ENCODE measurements at places on chromosomes 11 and 22.

- DNase-seq, result peak; percentile 48
Observed at GRCh38 chr11:61120706-61121191, 18.5 kb downstream of the CD5 start.

- no peak for DNase-seq
Observed at GRCh38 chr11:16357775-16358174, 1.4 kb upstream of the SOX6 start.

GRCh38 chr11:125401746-125402145 lies 94.3 kb downstream of the FEZ1 start:
- DNase-seq, result no peak

GRCh38 chr22:17888439-17888838 lies 114.2 kb upstream of the BID start:
- DNase-seq, result no peak

- DNase-seq, result no peak
Observed at GRCh38 chr11:116657842-116658825, 114.7 kb downstream of the BUD13 start.

DNA sequence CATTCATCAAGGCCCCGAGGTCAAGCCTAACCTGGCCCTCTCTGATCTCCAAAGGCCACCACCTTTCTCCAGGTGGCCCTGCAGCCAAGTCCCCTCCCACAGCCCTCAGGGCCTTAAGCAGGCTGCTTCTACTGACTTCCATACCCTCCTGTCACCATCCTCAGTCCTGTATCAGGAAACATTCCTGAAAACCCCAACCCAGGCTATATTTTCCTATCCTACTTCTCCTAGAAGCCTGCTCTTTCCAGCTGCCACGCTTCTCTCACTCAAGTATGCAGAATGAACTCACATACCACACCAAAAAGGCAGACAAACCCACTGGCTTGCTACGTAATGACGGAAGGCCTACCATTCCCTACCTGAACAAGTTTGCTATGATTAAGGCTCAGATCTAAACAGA lies 23.6 kb downstream of the MORC2 start:
- no peak for DNase-seq

GRCh38 chr11:36702330-36703054 lies 104.5 kb upstream of the RAG2 start:
- DNase-seq, result no peak

Data from activated CD8-positive, alpha-beta memory T cell treated with anti-CD3 and anti-CD28 coated beads, Interleukin-2, amount 50 U/mL, for 4 hours (primary cell).